ENCODE measurements at places on chromosomes 4 and X.

DNA sequence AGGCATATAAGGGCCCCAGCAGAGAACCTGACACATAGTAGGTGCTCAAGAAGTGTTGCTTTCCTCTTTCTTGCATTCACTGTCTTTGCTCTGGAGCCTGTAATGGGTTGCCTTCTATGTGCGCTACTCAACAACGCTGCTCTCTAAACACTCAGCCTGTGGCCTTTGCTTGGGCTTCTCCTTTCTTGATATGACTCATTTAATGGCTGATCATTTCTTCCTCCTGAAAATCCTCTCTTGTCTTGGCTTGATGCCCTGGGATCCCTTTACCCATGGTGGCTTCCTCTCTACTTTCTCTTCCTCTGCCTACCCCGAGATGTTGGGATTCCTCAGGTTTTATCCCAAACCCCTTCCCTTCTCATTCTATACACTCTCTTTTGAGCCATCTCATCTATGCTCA, 19.9 kb upstream of the PJA1 start:
- no peak for DNase-seq

GRCh38 chr4:137310166-137310565, 222.1 kb downstream of the PCDH18 start:
- no peak for DNase-seq

GRCh38 chr4:8849266-8850073, 22.2 kb downstream of the HMX1 start:
- DNase-seq: no peak

- peak; percentile 14 for DNase-seq
These were observed 137.6 kb downstream of the EGF start for GRCh38 chr4:110049951-110050925.

GRCh38 chr4:179128299-179128698, 1686.1 kb upstream of the AGA start:
- DNase-seq: no peak

DNA sequence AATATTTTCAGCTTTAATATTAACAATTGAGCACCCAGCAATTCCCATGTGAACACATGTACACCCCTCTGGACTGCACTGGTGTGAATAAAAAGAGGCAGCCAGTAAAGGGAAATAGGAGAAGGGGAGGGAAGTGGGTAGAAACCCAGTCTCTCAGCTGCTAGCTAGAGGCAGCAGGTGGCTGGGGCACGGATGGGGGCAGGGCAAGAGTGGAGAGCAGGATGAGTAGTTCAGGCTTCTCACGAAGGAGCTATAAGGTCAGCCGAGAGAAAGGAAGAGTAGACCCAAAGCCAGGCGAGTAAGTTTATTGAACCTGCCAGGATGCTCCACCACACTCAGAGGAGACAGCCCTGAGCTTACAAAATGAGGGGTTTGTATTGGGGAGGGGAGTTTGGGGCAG, 184.8 kb upstream of the MTMR8 start:
- DNase-seq: no peak

- no peak for DNase-seq
These were observed 204.0 kb downstream of the SCFD2 start for GRCh38 chr4:53161787-53162433.
